ENCODE measurements at places on chromosomes 1 and 21. TPM values are rescaled to one million over a fixed set of nuclear protein-coding genes. Genes with fewer than 3 reads are reported as not detected.

GRCh38 chr1:109826446-109826845, 62.7 kb upstream of the EPS8L3 start:
- no peak overlapping the region for H3K4me3 ChIP-seq
- H3K27me3 ChIP-seq: no peaks in the 10 kb centered on the region

DNA sequence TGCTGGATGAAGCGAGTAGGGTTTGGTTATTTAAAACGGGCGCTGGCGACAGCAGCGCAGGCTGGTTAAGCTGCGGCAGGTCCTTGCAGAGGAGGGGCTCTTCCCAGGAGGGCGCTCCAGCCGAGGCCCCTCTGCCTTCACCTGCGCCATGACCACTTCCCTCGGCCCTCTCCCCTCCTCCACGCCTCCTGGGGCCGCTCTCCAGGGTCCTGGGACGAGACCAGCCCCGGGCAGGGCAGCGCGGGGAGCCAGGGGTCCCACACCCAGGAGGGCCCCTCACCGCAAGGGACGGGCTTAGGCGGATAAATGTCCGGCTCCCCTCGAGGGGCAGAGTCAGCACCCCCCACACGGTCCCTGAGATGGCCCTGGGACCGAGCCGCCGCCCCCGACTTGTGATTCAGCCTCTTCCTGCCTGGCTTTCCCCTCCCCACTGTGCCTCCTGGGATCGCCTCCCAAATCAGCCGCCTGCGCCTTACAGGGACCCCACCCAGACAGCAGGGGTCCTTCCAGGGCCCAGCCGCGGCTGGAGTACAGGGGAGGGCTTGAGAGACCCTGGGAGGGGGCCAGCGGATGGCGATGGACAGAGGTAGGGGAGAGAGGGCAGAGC, 380.7 kb downstream of the MATN1 start:
- H3K4me1 ChIP-seq: no peaks in the 10 kb centered on the region
- H3K27me3 ChIP-seq: peaks cover 6% of the 10 kb centered on the region
- H3K4me3 ChIP-seq: no peak overlapping the region
- H3K27ac ChIP-seq: no peak overlapping the region

DNA sequence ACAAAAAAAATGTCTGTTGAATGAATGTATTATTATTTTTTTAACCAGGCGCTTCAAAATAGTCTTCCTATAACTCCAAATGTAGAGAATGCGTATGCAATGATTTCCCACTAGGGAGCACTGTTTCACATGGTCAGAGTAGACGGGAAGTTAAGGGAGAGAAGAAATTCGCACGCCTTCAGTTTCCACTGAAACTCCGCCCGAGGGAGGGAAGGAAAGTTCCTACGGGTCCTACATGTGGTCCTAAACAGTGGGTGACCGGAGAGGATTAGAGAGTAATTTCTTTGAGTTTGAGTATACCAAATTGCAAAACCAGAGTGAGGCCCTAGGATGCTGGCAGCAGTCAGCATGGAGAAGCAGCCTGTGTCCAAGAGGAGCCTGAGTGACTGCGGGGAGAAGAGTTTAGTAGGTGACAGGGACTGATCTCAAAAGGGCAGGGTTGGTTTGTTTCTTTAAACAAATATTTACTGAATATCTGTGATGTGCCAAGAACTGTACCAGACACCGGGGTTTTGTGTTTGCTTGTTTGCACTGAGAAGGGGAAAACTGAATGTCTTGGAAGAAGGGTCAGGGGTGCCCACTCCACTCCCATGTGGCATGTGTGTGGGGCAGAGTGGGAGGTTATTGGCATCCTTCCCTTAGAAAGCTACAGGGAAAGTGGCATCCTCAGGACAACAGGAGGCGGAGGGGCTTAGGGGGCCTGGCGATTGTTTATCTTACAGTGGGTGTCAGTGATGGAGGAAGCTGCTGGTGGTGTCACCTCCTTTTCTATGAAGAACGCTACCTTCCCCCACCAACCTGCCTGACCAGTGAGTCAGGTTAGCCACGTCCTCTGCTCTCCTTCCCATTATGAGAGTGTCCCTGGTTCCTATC, 22.8 kb downstream of the RNU5D-1 start:
- H3K4me1 ChIP-seq: no peaks in the 10 kb centered on the region
- H3K4me3 ChIP-seq: no peak overlapping the region
- no peaks in the 10 kb centered on the region for H3K27me3 ChIP-seq
- no peaks in the 10 kb centered on the region for H3K36me3 ChIP-seq
- no peak overlapping the region for H3K27ac ChIP-seq

ARMH1 gene
- 0.19 TPM for total RNA-seq

Data from right atrium auricular region (tissue), 2 donors.